Activated T-helper 1 cell treated with anti-CD3 and anti-CD28 coated beads, Interleukin-12 subunit alpha, Interleukin-12 subunit beta, Interleukin-2, Interleukin-4 antibody, amounts not matched to agents 30 ng/mL and 10 ng/mL and 1 ng/mL, durations not matched to agents 14 hours and 24 hours and 36 hours (primary cell): ENCODE measurements at places on chromosomes 1 and 21. TPM values are rescaled to one million over a fixed set of nuclear protein-coding genes. Genes with fewer than 3 reads are reported as not detected.

C1orf226 gene
- total RNA-seq: not detected in 2 replicates

LRRN2 gene
- total RNA-seq: not detected in 2 replicates

TRIM17 gene
- total RNA-seq: 1.4 and 1.7 TPM in 2 replicates

EIF4G3 gene
- total RNA-seq: 67.5 and 69.3 TPM in 2 replicates

LCE1B gene
- total RNA-seq: not detected in 2 replicates

- no peak for DNase-seq
Observed at GRCh38 chr21:38852278-38852677, 46.5 kb downstream of the ETS2 start.

GRCh38 chr1:47441450-47442106 is 3.7 kb downstream of the FOXD2 start:
- DNase-seq: no peak

- no peak for DNase-seq
Observed at GRCh38 chr1:19315378-19316198, 3.5 kb downstream of the SLC66A1 start.

- no peak for DNase-seq
Observed at GRCh38 chr21:46111857-46112724, 14.2 kb downstream of the COL6A2 start.

DNA sequence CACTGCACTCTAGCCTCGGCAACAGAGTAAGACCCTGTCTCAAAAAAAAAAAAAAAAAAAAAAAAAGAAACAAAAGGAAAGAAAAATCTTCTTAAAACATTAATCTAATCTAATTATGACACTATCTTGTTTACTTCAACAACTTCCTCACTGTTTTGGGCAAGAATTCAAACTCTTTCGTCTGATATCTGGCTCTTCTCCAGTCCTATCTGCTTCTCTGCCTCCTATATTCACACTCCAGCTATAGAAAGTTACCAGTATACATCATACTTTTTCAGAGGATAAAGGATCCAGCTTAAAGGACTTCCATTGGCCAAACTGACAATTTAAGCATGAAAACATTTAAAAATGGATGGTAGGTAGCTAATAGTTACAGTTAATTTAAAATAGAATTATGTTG is 47.3 kb downstream of the EIF2B3 start:
- DNase-seq: no peak
